Testis (tissue), 5 donors: ENCODE measurements at places on chromosomes 5 and 9. TPM values are rescaled to one million over a fixed set of nuclear protein-coding genes. Genes with fewer than 3 reads are reported as not detected.

Gene PCDHGA8
- total RNA-seq = 8.2 TPM

Gene NACC2
- total RNA-seq = 49.5 TPM

Gene TXNDC15
- total RNA-seq = 47.8 TPM

Gene SMIM3
- 8.1 TPM for total RNA-seq
